ENCODE measurements at places on chromosomes 1 and 21.

GRCh38 chr1:197786280-197786679 lies 11.0 kb upstream of the DENND1B start:
- H3K4me3 ChIP-seq = no peak overlapping the region
- no peaks in the 10 kb centered on the region for H3K36me3 ChIP-seq
- no peak for DNase-seq
- no peaks in the 10 kb centered on the region for H3K27me3 ChIP-seq

DNA sequence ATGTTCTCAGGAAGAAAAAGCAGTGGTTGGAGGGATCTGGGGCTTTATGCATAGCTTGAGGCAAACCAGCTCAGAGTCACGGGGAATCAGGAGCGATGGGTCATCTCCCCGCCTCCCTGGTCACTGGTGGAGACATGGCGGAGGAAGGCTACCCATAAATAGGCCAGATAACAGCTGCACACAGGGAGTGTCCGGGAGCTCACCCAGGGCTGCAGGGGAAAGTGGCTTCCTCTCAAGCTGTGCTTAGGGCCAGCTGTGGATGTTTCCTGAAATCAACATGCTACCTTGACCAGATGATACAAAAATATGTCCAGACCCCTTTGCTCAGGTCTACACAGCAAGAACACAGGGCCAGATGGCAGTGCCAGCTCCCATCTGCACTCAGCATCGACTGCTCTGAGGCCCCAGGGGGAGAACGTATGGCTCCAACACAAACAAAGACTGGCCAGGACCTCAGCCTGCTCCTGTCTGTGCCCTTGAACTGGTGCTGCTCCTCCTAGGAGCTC lies 27.1 kb upstream of the RERE start:
- no peak overlapping the region for H3K4me3 ChIP-seq
- no peak overlapping the region for H3K27ac ChIP-seq
- peaks cover 3% of the 10 kb centered on the region for H3K4me1 ChIP-seq
- no peaks in the 10 kb centered on the region for H3K27me3 ChIP-seq
- no peak for DNase-seq

DNA sequence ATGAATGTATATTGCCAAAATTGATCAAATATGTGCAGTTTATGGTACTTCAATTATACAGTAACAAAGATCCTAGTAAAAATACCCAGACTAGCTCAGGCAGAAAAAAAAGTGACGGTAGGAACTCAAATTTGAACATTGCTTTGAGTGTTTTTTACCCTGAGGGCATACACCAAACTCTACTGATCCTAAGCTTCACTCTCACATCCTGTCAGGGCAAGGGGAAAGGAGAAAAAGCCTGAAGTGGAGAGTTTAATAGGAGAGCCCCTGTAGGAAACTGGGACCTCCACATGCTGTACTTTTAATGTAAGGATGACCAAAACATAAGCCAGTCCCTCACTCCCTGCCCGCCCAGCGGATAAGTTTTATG lies 59.8 kb upstream of the GNG12 start:
- no peak overlapping the region for H3K27ac ChIP-seq
- DNase-seq = no peak
- H3K4me3 ChIP-seq = no peak overlapping the region
- peaks cover 2% of the 10 kb centered on the region for H3K27me3 ChIP-seq
- H3K4me1 ChIP-seq = no peaks in the 10 kb centered on the region

DNA sequence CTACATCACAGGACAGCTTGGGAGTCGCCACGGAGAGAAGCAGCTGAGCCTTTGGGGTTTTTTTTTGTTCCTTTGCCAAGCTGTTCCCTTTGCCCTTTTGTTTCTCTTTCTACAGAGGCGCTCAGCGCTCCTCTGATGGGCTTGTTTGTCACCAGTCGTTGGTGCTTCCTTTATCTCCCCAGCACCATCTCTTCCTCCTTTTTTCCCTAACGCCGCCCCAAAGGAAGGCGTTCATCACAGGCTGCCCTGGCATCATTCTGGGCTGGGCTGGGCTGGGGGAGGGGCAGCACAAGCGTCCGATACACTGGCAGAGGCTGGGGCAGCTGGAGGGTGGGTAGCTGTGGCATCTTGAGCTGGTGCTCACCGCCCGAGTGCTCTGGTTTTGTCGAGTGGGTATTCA lies 10.5 kb downstream of the IGSF21 start:
- no peak overlapping the region for H3K4me3 ChIP-seq
- H3K27me3 ChIP-seq = peaks cover 2% of the 10 kb centered on the region
- no peak for DNase-seq
- H3K27ac ChIP-seq = no peak overlapping the region

- no peaks in the 10 kb centered on the region for H3K4me1 ChIP-seq
- no peaks in the 10 kb centered on the region for H3K36me3 ChIP-seq
- H3K27me3 ChIP-seq = no peaks in the 10 kb centered on the region
- no peak overlapping the region for H3K4me3 ChIP-seq
Observed at GRCh38 chr1:173148971-173149370, 58.2 kb downstream of the TNFSF4 start.

DNA sequence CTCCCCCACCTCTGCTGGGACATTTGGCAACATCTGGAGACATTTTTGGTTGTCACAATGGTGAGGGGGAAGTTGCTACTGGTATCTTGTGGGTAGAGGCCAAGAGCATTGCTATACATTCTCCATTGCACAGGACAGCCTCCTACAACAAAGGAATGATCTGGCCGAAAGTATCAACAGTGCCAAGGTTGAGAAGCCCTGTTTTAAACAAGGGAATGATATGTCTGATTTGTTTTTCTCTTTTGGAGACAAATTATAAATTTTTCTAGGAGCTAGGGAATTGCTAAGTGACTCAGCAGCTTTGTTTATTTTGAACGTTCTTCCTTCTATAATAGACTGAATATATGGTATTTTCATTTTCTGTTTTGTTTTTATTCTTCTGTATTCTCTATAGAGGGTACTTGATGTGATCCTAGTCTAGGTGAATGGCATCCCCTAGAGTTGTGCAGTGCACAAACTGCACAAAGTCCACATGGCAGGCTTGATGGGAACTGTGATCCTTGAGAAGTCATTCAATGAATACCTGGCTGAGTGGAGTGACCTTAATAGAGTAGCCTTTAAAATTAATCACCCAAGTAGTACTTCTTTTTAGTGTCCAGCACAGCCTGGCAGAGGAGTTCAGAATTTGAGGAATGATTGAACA lies 288.6 kb upstream of the USP24 start:
- no peak overlapping the region for H3K27ac ChIP-seq
- H3K4me1 ChIP-seq = no peaks in the 10 kb centered on the region
- H3K27me3 ChIP-seq = no peaks in the 10 kb centered on the region

GRCh38 chr21:38322311-38322950 lies 65.6 kb downstream of the KCNJ15 start:
- H3K4me1 ChIP-seq = no peaks in the 10 kb centered on the region
- H3K4me3 ChIP-seq = no peak overlapping the region
- no peaks in the 10 kb centered on the region for H3K27me3 ChIP-seq
- H3K36me3 ChIP-seq = no peaks in the 10 kb centered on the region
- no peak for DNase-seq

GRCh38 chr1:163885510-163885909 lies 563.8 kb downstream of the NUF2 start:
- H3K27ac ChIP-seq = no peak overlapping the region
- H3K4me1 ChIP-seq = no peaks in the 10 kb centered on the region
- DNase-seq = no peak
- no peaks in the 10 kb centered on the region for H3K27me3 ChIP-seq

DNA sequence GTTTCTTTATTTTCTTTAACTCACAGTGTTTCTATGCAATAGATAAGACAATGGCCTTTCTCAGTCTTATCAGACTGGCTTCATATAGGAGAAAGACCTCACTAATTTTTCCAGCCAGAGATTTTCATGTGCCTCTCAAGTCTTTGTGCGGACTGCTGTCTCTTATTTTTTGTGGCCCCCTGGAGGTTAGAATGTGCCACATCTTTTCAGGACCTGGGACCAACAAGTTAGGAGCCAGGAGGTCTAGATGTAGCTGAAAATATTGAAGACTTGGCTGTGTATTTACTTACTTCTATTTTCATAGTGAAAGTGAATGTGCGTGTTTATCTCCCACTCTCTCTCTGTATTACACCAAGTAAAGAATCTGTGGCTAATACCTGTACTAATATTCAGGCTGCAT lies 42.1 kb upstream of the CFHR3 start:
- H3K27me3 ChIP-seq = no peaks in the 10 kb centered on the region
- no peak overlapping the region for H3K27ac ChIP-seq
- no peaks in the 10 kb centered on the region for H3K36me3 ChIP-seq
- no peaks in the 10 kb centered on the region for H3K4me1 ChIP-seq
- DNase-seq = no peak

- no peak overlapping the region for H3K4me3 ChIP-seq
- no peaks in the 10 kb centered on the region for H3K36me3 ChIP-seq
- H3K4me1 ChIP-seq = peaks cover 13% of the 10 kb centered on the region
- H3K27me3 ChIP-seq = no peaks in the 10 kb centered on the region
- no peak for DNase-seq
Observed at GRCh38 chr1:31888291-31888690, 49.9 kb downstream of the PTP4A2 start.

DNA sequence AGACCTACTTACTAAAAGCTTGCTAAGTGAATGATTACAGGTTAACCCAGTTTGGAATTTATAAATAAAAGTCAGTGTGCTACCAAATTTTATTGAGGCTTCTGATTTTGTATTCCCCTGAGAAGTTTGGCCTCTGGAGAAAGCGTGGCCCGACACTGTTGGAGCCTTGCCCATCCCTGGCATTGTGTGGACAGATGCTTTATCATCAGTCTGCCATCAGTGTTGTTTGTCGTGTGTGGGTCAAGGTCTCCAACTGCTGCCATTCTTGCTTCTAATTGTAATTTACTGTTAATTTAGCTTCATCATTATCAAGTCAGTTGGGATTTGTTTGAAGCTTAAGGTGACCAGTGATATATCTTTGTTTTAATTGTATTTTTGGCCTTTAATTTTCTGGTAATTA lies 62.0 kb upstream of the LPGAT1 start:
- H3K27ac ChIP-seq = no peak overlapping the region
- H3K27me3 ChIP-seq = peaks cover 5% of the 10 kb centered on the region
- H3K4me3 ChIP-seq = no peak overlapping the region
- H3K36me3 ChIP-seq = no peaks in the 10 kb centered on the region
- H3K4me1 ChIP-seq = no peaks in the 10 kb centered on the region

- no peak for DNase-seq
- H3K36me3 ChIP-seq = no peaks in the 10 kb centered on the region
- peaks cover 37% of the 10 kb centered on the region for H3K4me1 ChIP-seq
- no peaks in the 10 kb centered on the region for H3K27me3 ChIP-seq
Observed at GRCh38 chr21:35223480-35224156, 174.5 kb upstream of the RUNX1 start.

- H3K27me3 ChIP-seq = no peaks in the 10 kb centered on the region
- no peak overlapping the region for H3K27ac ChIP-seq
- H3K4me3 ChIP-seq = no peak overlapping the region
- H3K36me3 ChIP-seq = no peaks in the 10 kb centered on the region
- H3K4me1 ChIP-seq = no peaks in the 10 kb centered on the region
Observed at GRCh38 chr1:33137800-33138199, 44.0 kb downstream of the TRIM62 start.

- no peaks in the 10 kb centered on the region for H3K36me3 ChIP-seq
- no peak overlapping the region for H3K27ac ChIP-seq
- DNase-seq = no peak
Observed at GRCh38 chr21:29534448-29534847, 235.7 kb downstream of the BACH1 start.

GRCh38 chr1:54942976-54943375 lies 37.5 kb upstream of the TMEM61 start:
- no peak overlapping the region for H3K4me3 ChIP-seq
- H3K4me1 ChIP-seq = peaks cover 5% of the 10 kb centered on the region
- H3K27ac ChIP-seq = no peak overlapping the region
- H3K27me3 ChIP-seq = peaks cover 7% of the 10 kb centered on the region
- H3K36me3 ChIP-seq = no peaks in the 10 kb centered on the region

GRCh38 chr1:1452882-1453281 lies 3.4 kb downstream of the ATAD3C start:
- H3K27me3 ChIP-seq = no peaks in the 10 kb centered on the region
- H3K4me3 ChIP-seq = no peak overlapping the region
- no peaks in the 10 kb centered on the region for H3K4me1 ChIP-seq
- no peak for DNase-seq
- no peak overlapping the region for H3K27ac ChIP-seq
- H3K36me3 ChIP-seq = no peaks in the 10 kb centered on the region

GRCh38 chr1:23384312-23385058 lies 14.8 kb upstream of the ZNF436 start:
- H3K27ac ChIP-seq = no peak overlapping the region
- no peaks in the 10 kb centered on the region for H3K27me3 ChIP-seq
- no peaks in the 10 kb centered on the region for H3K36me3 ChIP-seq
- DNase-seq = no peak

All from CD4-positive, CD25-positive, alpha-beta regulatory T cell (primary cell).